Suprapubic skin (tissue), 4 donors: ENCODE measurements at places on chromosomes 5 and 9. TPM values are rescaled to one million over a fixed set of nuclear protein-coding genes. Genes with fewer than 3 reads are reported as not detected.

DNA sequence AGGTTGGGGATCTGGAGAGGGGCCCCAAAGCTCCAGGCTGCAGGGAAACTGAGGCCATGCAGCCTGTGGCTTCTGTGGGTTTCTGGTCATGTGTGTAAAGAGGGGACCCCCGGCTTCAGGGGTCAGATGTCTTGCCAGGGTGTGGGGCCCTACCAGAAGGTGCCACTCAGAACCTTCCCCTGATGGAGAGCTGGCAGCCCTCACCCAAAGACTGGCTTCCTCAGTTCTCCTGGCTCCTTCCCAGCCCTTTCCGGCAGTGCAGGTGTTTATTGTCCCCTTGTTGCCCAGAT, 11.6 kb upstream of the LAMC3 start:
- DNase-seq: no peak

Gene PAEP
- not detected for total RNA-seq

DNA sequence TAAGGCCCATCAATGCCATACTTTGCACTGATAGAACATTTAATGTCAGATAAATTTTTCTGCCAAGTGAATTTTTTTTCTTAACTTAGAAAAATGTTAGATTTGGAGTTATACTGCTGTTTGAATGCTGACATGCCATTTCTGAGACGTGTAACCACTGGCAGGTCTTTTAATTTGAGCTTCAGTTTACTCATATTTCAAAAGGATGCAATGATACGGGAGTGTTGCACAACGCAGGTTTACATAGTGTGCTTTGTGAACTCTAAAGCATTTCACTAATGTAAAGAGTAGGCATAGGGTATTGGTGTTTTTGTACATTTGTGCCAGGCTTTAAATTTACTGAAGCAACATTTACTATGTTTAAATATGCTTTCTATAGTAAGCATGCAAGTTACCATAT, 4.2 kb downstream of the ZBTB43 start:
- no peak for DNase-seq

Gene ADAMTS6
- total RNA-seq: 1.7 TPM

DNA sequence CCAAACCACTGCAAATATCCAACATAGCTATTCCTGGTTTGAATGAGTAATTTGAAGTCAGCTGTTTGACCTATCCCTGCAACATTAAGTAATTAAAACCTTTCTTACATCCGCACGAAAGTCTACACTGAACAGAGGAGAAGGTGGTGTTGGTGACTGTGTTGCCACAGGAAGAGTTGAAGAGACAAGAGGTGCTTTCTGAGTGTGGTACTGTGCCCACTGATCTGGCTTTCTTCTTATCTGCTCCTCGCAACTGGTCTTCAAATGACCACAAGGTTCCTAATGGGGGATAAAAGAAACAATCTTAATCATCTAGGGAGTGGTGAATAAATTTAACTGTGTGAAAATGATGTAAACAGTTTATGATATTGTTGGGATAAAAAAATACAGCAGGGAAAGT, 29.4 kb upstream of the PDCL start:
- no peak for DNase-seq

DNA sequence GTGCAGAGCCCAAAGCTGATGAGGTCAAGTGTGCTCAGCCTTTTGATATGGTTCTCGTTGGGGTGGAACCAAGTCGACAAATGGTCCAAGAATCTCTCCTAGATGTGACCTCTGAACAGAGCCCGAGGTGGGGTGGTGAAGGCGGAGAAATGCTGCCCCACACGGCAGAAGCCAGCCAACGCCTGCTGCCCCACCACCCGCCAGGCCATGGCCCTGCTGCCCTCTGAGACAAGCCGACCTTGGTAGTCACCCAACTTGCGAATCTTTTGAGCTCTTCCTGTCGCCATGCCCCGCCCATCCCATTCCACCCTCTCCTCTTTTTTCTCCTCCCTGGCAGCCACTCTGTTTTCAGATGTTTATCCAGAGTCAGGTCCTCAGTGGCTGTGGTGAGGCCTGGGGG, 91.5 kb upstream of the EGFLAM start:
- no peak for DNase-seq

- no peak for DNase-seq
Measured at GRCh38 chr5:58016358-58016757, 443.5 kb downstream of the PLK2 start.

DNA sequence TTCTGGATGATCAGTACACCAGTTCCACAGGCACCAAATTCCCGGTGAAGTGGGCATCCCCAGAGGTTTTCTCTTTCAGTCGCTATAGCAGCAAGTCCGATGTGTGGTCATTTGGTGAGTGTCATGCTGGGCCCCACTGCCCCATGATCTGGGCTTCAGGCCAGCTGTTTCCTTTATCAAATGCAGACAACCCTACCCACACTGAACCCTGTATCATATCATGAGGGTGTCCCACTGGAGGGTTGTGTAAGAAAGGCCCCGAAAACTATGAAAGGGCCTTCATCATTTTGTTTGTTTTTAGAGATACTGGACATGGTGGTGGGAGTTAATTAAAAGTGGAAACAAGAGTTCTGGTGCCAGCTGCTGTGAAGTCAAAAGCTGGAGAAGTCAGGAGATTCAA, 20.0 kb upstream of the CYFIP2 start:
- no peak for DNase-seq

Gene REXO4
- total RNA-seq: 20.9 TPM

Gene LMX1B
- total RNA-seq: 6.8 TPM

- no peak for DNase-seq
Measured at GRCh38 chr5:124330595-124331220, 415.7 kb downstream of the ZNF608 start.

GRCh38 chr5:168976311-168976970, 324.5 kb downstream of the SLIT3 start:
- no peak for DNase-seq

- DNase-seq: no peak
Measured at GRCh38 chr5:179292202-179292601, 53.1 kb downstream of the ADAMTS2 start.

GRCh38 chr5:163386352-163386751, 51.0 kb upstream of the CCNG1 start:
- DNase-seq: no peak

DNA sequence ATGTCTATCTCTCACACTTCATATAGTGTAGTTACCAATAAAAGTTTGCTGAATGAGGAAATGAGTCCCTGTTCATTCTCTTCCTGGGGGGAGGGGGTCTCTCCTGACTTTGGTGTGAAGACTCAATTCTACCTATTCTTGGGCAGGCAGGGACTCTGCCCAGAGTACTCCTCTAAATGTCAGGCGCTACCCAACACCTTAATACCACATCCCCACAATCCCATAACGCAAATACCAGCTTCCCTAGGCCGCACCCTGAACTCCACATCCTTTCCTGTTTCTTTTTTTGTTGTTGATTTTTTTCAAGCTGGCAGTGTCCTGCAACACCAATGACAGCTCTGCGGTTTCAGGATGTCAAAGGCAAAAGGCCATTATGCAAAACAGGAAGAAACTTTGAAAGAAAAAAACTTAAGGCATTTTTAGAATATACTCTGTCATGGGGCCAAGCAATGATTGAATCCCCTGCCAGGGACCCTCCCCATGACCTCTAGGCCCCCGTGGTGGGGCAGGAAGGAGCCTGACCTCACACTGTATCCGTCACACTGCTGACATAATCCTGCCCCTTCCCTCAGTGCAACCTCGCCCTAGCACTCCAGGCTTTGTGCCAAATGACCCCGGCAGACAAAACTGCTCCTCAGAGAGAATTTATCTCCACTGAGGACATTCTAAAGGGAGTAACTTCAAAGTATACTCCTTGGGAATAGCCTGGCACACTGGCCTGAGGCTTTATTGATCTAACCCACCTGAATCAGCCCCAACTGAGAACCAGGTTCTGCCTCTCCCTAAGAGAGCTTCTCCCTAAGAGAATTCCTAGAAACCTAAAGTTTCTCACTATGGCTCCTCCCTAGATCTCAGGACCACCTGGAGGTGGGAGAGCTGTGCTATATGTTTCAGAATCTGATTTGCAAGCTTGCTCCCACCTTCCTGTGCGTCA, 8.0 kb downstream of the B4GALT1 start:
- peak; percentile 89 for DNase-seq

DNA sequence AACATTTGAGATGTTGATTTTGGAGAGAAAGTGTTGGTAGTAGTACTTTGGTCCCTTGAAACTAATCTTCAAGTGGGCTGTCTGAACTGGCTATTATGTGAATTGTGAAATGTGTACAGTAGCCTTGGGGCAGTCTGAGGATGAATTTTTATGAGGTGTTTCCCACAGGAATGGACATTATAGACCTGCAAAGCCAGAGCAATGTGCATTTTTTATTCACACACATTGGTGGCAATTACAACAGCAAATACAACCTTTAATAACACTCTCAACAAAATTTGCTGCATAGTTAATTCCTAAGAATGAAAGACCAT, 147.0 kb downstream of the PAM start:
- DNase-seq: no peak

Gene ADAMTS13
- total RNA-seq: 3.3 TPM

DNA sequence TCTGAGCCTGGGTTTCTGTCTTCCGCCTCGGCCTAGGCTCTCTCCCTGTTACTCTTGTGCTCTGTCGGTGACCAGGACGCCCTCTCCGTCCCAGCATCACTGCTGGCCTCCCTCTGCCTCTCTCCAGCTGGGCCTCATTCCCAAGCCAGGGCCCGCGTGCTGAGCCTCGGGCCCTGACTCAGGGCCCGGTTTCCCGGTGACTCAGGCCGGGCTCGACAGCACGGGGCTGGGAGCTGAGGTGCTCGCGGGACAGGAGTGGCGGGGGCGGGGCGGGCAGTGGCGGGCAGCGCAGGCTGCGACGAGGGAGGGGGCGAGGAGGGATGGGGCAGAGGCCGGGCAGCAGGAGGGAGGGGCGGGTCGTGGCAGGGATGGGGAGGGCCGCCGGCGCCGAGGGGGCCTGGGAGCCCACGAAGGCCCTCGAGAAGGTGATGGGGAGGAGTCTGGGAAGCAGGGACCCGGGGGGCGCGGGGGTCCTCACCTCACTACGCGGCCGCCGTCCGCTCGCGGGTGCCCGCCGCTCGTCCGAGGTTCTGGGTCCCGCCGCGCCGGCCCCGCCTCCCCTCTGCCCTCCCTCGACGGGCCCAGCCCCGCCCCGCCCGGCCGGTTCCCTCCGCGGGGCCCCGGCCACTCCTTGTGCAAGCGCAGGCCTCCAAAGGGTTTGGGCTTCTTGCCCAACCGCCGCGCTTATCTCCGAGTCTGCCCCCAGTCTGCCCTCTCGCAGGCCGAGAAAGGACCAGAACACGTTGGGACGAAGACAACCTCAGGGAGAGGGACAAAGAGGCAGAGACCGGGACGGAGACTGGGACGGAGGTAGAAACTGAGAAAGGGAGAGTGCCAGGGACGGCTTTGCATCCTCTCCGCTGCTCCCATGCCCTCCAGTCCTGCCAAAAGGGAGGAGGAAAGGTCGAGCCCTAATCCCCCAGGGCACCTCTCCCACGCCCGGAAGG, at the start of gene ARAP3:
Gene ARAP3, minus strand, starts transcription at position 536 of the 947 bp plus-strand sequence. CDS start 1,744 bp downstream, outside the sequence.
- peak; percentile 85 for DNase-seq

Gene CYSTM1
- total RNA-seq: 37.2 TPM

- DNase-seq: no peak
Measured at GRCh38 chr5:39471836-39472508, 47.2 kb upstream of the DAB2 start.

GRCh38 chr9:89350988-89351557, 32.8 kb downstream of the SECISBP2 start:
- no peak for DNase-seq

Gene OR1Q1
- total RNA-seq: not detected

- DNase-seq: no peak
Measured at GRCh38 chr5:141915881-141916336, 7.8 kb upstream of the DELE1 start.

Gene INSL6
- total RNA-seq: not detected

DNA sequence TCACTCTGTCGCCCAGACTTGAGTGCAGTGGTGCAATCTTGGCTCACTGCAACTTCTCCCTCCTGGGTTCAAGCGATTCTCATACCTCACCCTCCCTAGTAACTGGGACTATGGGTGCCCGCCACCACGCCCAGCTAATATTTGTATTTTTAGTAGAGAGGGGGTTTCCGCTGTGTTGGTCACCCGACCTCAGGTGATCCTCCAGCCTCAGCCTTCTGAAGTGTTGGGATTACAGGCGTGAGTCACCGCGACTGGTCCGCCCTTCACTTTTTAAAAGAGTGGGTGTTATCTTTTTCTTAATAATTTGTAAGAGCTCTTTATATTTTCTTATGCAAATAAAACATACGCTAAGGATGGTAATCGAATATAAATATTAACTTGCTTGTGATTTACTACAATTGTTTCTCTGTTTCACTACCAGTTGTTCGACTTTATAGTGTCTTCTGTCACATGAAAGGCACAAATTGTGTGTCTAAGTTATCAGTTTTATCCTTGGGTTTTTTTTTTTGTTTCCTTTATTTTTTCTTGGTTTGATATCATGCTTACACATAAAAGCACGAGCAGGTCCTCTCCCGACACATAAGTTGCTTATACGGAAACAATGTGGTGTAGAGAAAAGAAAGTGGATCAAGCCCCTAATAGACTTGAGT, 1.9 kb upstream of the GPBP1 start:
- DNase-seq: no peak

GRCh38 chr5:11511878-11512277, 392.4 kb downstream of the CTNND2 start:
- DNase-seq: no peak

- no peak for DNase-seq
Measured at GRCh38 chr5:96142786-96143434, 181.3 kb upstream of the ELL2 start.

Gene DIAPH1
- 95.8 TPM for total RNA-seq

DNA sequence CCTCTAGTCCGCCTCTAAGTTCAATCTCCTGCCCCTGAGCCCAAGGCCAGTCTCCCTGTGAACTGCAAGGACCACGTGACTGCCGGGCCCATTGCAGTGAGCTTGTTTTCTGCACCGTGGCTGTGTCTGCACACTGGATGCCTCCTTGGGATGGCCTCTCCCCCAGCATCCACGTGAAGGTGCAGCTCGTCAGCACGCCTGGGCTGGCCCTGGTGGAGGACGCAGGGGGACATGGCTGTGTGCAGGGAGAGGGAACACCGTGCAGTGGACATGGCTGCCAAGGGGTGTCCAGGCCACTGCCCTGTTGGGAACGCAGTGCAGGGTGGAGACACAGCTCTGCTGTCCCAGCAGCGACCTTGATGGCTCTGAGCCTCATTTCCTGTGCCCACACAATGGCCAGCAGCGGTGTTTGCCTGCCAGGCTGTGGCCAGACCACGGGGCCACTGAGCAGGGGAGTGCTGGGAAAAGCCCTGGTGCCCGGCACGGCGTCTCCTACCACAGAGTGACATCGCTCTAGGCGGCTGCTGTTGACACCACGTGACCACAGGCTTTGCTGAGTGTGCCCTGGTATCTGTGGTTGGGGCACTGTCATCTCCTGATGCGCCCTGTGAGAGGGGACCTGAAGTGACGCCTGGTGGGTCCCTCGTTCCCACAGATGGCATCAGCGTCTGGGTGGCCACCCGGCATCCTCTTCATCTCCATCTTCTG, 26.9 kb upstream of the EXOC3 start:
- DNase-seq: peak; percentile 74

Gene DND1
- total RNA-seq: 3.5 TPM

DNA sequence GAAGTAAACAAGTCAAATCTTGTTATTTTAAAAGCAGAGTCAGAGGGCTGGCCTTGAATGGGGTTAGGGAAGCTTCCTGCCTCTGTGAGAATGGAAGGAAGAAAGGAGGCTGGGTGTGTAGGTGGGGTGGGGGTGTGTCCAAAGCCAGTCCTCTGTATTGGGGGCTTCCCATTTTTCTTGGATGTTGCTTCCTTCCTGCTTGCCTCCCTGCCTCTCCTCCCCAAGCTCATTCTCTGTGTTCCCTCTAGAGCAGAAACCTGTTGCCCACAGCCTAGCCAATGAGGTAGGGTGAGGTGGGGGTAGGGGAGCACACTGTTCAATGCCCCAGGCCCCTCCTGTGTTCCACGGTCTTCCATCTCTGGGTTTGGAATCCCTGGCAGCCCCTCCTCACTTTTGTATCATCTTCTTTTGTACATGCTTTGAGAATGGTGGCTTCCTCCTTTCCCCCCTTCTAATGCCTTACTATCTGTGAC, 39.7 kb downstream of the SNX24 start:
- no peak for DNase-seq

Gene SLC35A4
- total RNA-seq: 64.0 TPM
